Germinal center (tissue), 1 donor: ENCODE measurements at places on chromosomes 4 and X.
A peak's percentile ranks its signal among the peaks of the same experiment; 100 is the strongest.

DNA sequence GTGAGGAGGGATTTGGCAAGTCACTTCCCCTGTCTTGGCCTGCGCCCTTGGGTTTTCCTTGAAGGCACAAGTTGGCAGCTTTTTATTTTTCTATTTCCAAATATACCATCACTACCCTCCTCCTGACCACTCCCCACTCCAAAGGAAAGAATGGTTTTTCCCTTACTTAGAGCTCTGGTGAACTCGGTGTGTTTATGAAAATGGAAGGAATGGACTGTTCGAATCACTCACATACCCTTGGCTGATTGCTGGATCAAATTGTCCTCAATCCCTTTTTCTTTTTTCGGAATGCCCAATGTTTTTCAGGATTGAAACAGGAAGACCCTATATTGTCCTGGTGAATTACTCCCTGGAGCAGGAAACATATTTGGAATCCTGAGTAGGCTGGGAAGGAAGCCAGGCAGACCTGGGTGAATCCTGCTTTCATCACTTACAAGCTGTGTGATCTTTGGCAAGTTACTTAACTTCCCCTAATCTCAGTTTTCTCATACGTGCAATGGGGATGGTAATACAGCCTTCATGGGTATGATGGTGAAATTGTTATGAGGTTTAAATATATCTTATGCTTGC is 70.7 kb downstream of the RTL5 start:
- DNase-seq: no peak

GRCh38 chr4:145921231-145921630 is 17.4 kb downstream of the ZNF827 start:
- DNase-seq: no peak

GRCh38 chrX:24741330-24741729 is 47.6 kb downstream of the POLA1 start:
- DNase-seq: no peak

DNA sequence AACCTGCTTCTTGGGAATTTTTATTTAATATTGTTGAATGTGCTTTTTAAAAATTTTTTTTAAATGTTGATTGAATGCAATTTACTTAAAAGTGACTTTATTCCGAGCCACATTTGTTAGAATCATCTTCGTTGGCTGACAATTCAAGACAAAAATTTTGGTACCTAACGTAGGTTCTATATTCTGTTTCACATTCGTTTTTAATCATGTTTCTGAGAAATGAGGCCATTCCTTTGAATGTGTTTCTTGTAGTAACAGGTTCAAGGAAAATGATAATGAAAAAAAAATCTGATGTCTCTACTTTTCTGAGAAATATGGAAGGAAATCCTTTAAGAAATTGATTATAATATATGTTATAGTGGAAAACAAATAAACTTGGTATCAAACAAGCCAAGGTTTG is 92.3 kb upstream of the DCLK2 start:
- DNase-seq: no peak

- DNase-seq: no peak
These were observed 41.3 kb downstream of the KLHL5 start for GRCh38 chr4:39103291-39103690.

DNA sequence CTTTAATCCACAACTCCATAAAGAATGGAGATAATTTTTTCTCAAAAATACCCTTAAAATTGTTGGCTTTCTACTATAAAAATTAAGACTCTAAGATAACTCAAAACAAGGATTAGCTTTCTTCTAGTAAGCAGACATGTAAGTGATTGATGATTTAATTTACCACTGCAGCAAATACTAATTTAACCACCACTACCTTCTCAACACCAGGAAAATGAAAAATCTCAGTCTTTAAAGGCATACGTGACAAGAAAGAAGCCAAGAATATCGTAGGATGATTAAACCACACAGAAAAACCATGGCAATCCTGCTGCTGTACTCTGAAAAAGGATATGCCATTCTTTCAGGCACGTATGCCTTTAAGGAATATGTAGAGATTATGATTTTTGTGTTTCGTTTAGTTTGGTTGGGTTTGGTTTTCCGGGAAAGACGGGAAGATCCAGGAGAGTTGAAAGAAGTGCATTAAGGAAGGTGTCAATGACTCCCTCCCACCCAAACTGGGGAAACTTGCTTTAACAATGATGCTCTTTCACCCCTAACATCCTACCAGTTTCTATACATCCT is 881 bp downstream of the LRCH2 start:
- DNase-seq: no peak

GRCh38 chr4:183013730-183014002 is 85.4 kb upstream of the WWC2 start:
- no peak for DNase-seq

DNA sequence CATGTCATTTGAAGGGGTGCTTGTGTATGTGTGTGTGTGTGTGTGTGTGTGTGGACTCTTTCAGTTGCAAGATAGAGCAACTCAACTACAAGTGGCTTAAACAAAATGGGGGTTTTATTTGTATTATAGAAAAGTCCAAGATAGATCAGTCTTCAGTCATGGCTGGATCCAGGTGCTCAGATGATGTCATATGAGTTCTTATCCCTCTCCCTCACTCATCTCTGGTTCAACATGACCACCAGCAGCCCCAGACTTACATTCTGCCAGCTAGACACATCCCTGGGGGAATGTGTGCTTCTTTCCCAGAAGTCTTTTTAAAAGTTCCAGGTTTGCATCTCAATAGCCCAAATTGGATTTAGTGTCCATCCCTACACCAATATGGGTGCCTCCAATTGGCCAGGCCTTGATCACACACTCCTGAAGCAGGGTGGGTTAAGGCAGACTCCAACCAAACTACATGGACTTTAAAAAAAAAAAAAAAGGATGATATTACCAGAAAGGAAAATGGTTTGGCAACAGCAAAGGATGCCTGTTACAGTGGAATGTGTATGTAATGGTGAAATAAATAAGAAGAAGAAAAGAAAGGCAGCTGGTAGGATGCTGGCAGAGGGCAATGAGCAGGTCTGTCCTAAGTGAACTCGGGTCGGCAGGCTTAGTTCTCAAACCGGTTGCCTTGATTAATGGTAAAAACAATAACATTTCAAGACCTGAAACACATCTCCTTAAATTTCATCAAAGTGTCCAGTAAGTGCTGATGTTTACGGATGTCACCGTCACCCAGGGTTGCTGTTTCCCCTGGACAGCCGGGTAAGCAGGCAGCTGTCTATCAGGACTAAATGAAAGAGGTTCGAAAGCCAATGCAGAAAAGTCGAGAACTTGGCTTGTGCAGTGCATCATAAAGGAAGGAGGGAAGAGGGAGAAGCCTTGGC is 107.7 kb downstream of the SMIM20 start:
- no peak for DNase-seq

- peak; percentile 81 for DNase-seq
These were observed 16.1 kb downstream of the RNF4 start for GRCh38 chr4:2484993-2485392.

DNA sequence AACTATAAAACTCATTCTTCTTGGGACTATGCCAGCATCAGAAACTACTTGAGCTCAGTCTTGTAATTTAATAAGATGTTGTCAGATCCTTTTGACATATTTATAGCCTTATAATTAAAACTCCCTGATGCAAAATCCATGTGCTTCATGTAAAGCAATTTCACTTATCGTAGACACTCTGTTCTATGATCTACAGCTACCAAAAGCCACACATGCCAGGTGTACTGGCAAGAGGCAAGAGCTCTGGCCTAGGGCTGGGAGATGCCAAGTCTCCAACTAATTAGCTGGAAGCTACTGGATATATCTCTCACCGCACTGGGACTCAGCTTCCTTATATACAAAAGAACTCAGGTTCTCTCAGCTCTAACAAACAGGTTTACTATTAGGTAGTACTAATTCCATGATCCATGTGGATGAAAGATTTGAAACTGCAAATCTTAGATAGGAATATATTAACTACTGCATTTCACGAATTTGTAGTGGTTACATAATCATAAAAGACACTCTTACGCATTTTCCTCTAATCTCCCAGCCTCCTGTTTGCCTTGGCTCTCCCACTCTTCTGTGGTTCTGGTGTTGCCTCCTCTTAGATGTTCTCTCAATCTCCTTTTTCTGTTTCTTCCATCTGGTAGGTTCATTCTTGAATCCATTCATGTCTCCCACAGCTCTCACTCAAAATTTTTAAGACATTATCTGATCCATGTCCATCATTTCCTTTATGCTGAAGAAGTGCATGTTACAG is 103.0 kb downstream of the HHIP start:
- DNase-seq: no peak
